Ammon's horn (tissue), 1 donor: ENCODE measurements at places on chromosomes 13 and 19.

- no peak for DNase-seq
These were observed 278.9 kb upstream of the PCDH9 start for GRCh38 chr13:67509018-67509417.

GRCh38 chr13:73870970-73871935 is 263.0 kb downstream of the KLF12 start:
- no peak for DNase-seq

- DNase-seq = no peak
These were observed 30.9 kb upstream of the CYP4F8 start for GRCh38 chr19:15584095-15584494.

DNA sequence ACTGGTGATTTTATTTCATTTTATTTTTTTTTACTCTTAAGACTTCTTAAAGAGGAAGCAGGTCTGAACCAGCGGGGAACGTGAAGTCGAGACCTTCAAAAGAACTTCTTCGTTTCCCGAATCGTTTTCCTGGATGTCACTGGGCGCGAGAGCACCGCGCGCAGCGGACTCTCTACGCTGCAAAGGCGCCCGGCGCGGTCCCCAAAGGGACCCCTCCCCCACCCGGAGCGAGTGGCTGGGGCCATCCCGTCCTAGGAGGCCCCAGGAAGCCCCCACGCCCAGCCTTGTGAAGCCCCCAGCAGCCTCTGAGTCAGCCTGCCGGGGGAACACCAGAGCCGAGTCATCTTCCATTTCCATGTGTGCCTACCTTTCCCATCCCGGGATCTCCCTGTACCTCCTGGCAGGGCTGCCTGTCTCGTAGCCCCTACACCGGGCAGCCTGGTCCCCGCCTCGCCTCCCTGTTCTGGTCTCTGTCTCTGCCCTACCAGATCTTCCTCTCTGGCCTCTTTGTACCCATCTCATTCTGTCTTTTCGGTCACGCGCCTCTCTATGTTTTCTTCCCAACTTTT is 608 bp downstream of the CD70 start:
- no peak for DNase-seq

DNA sequence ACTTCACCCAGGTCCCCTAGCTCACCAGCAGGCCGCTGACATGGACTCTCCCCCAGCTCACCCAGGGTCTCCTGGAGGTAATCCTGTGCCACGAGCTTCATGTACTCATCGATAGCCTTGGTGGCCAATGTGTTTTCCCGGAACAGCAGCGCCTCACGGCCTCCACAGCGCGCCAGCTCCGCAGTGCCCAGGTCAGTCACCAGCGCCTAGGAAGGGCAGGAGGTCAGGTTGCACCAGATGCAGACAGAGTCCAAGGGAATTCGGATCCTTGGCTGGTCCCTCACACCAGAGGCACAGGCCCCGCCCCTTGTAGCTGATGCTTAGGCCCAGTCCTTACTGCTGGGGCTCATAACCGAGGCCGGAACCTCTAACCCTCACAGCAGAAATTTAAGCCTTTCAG is 6.7 kb upstream of the WIZ start:
- no peak for DNase-seq

DNA sequence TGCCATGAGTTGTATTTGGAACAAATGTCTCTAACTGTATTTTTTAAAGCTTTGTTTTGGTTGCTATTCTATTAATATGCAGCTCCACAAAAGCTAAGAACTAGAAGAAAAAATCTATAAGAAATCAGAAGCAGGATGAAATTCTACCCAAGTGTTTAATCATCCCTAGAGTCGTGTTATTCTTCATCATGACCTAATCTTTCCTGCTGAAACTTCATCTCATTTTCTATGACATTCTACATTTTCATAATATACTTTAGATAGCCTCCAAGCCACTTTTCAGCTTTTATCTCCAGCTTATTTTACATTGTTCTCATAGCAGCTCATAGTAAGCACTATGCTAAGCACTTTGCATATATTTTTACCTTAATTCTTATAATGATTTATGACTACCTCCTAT is 302.8 kb downstream of the FOXO1 start:
- DNase-seq = no peak

GRCh38 chr19:4910594-4911281 is 1.4 kb downstream of the UHRF1 start:
- DNase-seq = peak; percentile 66

DNA sequence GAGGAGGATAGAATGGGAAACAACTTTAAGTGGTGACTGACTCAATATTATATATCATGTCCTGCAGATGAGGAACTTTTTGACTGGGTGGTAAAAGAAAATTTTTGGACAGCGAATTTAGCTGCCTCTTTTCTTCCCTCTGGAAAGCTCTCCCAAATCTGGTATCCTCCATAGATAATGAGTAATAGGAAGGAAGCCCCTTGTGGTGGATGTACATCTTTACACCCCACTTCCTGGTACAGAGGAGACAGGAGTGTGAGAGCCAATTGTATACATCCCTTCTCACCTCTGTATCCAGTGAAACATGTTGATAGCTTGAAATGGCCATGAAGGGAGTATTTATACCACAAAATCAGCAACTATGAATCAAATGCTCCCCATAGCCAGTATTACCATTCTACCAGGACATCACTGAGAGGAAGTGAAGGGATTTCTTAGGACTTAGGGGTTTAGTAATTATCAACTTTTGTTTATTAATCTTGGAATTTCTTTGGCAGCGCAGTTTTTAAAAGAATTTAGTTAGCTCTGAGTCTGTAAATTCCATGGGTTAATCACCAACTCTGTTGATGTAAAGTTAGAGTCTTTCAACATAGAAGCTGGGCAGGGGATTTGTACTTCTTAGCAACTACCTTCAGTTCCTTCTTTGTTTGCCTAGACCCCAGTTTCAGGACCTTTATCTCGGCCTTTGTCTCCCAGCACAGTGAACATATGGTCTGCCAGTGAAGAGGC is 17.0 kb upstream of the TDRD3 start:
- DNase-seq = no peak

GRCh38 chr19:42628411-42629140 is 33.9 kb upstream of the CEACAM8 start:
- DNase-seq = no peak

DNA sequence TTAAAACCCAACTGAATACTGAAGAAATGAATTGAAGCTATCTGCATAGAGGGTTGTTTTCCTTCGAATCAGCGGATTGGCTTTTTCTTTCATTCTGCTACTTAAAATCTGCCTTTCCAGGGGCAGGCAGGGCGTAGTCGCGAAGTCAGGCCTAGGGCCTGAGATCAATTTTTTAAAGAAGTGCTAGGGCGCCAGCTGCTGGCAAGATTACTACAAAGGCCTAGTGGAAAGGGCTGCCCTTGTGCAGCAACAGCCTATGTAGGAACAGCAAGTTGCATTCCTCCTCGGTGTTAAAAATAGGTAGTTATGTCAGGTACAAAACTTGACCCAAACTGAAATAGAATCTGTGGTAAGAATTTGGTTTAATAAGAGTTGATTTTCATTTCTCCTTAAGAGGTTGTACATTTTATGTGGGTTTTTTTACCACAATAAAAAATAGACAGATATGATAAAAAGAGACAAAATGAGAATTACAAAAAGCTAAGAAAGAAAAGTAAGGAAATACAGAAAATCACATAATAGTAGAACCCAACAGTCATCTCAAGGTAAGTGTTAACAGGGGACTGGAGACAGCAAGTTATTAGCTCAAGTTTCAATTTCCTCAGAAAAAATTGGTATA is 9.5 kb upstream of the URAD start:
- DNase-seq = no peak

DNA sequence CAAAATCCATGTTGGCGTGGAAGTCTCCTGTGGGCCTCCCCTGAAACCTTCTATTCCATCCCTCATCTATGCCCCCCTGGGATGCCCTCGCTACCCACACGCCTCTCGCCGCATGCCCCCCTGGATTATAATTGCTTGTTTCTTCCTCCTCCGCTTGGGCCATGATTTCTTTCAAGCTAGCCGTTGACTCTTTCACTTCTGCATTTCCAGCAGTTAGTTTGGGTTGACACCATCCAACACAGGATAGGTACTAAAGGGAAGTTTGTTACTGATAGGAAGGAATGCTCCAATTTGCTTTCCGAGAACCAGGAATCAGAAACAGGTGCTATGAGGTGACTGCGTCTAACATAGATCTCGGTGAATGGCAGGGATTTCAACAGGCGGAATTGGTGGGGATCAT is 7.7 kb upstream of the SLC25A15 start:
- peak; percentile 34 for DNase-seq

- no peak for DNase-seq
These were observed 3.3 kb upstream of the KLK11 start for GRCh38 chr19:51029718-51030117.

DNA sequence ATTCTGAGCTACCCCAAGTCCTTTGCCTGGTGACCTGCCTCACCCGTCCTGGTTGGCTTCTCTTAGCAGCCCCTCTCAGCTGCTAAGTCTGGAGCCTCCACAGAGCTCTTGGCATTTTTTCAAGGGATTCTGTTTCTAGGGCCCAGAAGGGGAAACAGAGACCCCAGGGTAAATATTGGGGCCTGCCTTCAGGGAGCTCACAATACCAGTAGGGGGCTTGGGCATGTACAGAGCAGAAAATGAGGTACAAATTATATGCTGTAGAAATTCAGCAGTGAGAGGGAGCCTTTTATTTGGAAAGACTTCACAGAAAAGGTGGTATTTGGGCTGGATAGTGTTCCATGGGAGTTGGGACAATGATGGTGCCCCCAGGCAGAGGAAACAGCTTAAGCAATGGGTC is 3.7 kb downstream of the SAMD4B start:
- no peak for DNase-seq

DNA sequence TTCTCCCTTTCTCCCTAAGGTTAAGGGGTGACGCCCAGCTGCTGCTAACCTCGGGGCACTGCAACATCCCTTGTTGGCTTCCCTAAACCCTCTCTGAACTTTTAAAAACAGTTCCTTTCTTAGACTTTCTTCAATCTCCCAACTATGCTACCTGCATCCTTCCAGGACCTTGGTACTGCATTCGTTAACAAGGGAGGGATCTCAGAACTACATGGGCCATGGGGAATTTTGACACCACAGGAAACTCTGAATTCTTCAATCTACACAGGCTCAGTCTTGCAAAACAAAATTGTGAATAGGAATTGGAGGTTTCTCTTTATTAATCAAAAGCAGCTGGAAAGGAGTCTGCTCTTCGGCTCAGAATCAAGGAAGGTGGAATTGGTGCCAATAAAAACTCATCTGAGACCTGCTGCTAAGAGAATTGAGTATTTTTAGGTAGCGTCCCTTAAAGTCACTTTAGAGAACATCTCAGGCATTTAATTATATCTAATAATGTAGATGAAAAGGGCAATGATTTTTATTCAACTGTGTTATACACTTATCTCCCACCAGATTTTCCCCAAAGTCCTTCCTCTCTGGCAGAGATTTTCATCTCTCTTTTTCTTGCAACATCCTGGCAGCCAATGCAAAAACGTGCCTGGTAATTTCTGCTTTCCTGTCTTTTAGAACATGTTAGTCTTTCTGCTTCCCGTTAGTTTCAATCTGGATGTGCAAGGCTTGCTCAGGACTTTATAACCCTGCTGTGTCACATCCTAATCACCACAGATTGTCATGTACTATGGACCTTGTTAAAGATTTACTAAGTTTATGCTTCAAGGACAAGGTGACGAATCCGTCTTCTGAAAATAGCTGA is 69.1 kb upstream of the SLC15A1 start:
- DNase-seq = no peak
